Type B pancreatic cell (in vitro differentiated cells): ENCODE measurements at places on chromosomes 6 and 20.

- no peak overlapping the region for H3K27ac ChIP-seq
- no peak overlapping the region for H3K4me3 ChIP-seq
- H3K4me1 ChIP-seq, result no peaks in the 10 kb centered on the region
- DNase-seq, result no peak
- no peaks in the 10 kb centered on the region for H3K27me3 ChIP-seq
These were observed 8.4 kb downstream of the RAB5IF start for GRCh38 chr20:36613974-36614373.

- H3K4me1 ChIP-seq, result peaks cover 5% of the 10 kb centered on the region
- no peaks in the 10 kb centered on the region for H3K36me3 ChIP-seq
- H3K4me3 ChIP-seq, result peak within 1 kb of the TSS; percentile 91
- peak within 1 kb of the TSS; percentile 86 for H3K27ac ChIP-seq
- DNase-seq, result peak; percentile 88
- H3K27me3 ChIP-seq, result peaks cover 95% of the 10 kb centered on the region
These were observed at the start of gene TBX18 for GRCh38 chr6:84764332-84765049. Gene TBX18 (minus strand): TSS chr6:84764598. CDS start chr6:84764181, 417 bp downstream.

- peaks cover 18% of the 10 kb centered on the region for H3K36me3 ChIP-seq
- no peaks in the 10 kb centered on the region for H3K4me1 ChIP-seq
- no peak overlapping the region for H3K4me3 ChIP-seq
- no peaks in the 10 kb centered on the region for H3K27me3 ChIP-seq
- no peak overlapping the region for H3K27ac ChIP-seq
These were observed 7.8 kb downstream of the CUL9 start for GRCh38 chr6:43189776-43190304.

GRCh38 chr20:31967830-31968249, at the start of gene XKR7:
Gene XKR7 (plus strand): TSS chr20:31968151. CDS start chr20:31968176, 25 bp downstream.
- no peak within 1 kb of the TSS for H3K27ac ChIP-seq
- H3K27me3 ChIP-seq, result peaks cover 92% of the 10 kb centered on the region
- no peak for DNase-seq
- peaks cover 9% of the 10 kb centered on the region for H3K4me1 ChIP-seq
- no peaks in the 10 kb centered on the region for H3K36me3 ChIP-seq

DNA sequence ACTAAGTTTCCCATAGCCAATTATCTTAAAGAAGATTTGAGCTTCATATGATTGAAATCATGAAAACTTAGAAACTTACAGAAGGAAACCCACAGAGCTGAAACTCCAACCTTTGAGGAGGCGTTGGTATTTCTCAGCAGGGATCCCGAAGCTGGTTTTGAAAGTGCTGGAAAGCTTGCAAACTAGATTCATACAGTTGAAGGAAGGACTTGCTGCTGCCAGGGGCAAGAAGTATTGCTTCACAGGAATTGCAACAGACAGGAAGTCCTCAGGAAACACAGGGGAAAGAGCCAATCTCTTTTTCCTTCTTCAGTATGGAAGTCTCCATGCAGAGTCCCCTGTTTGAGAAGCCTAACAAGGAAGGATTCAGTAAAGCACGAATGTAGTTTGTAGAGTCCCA, 419.7 kb downstream of the CD109 start:
- no peak overlapping the region for H3K27ac ChIP-seq
- H3K36me3 ChIP-seq, result no peaks in the 10 kb centered on the region
- DNase-seq, result no peak
- no peak overlapping the region for H3K4me3 ChIP-seq

- H3K4me1 ChIP-seq, result peaks cover 15% of the 10 kb centered on the region
- H3K36me3 ChIP-seq, result no peaks in the 10 kb centered on the region
- H3K27me3 ChIP-seq, result no peaks in the 10 kb centered on the region
- no peak overlapping the region for H3K27ac ChIP-seq
- H3K4me3 ChIP-seq, result no peak overlapping the region
These were observed 19.6 kb upstream of the RREB1 start for GRCh38 chr6:7088076-7088742.

DNA sequence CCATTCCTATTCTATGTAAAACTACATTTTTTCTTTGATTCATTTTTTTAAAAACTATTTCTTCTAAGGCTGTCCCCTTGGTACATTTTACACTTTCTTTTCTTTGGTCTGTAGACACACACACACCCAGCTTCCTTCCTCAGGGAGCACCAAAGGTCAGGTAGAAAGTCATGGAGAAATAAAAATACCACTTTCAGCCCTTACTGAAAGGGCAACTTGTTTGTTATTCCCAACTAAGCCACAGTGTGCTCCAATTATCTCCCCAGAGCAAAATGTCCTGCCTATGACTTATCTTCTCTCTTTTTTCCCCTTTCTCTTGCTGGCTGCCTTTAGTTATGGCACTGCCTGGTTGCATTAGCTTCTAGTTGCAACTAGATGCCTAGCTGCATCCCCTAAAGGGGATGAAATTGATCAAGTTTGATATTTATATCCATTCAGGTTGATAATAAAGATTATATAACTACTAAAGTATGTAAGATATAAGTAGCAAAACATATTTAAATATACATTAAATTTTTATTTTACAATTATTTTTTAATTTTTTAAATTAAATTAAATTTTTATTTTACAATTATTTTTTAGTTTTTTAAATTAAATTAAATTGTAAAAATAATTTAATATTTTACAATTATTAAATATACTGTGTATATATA, 21.6 kb upstream of the LRRC1 start:
- no peak for DNase-seq
- no peaks in the 10 kb centered on the region for H3K27me3 ChIP-seq
- H3K4me1 ChIP-seq, result no peaks in the 10 kb centered on the region
- H3K27ac ChIP-seq, result no peak overlapping the region
- H3K36me3 ChIP-seq, result peaks cover 11% of the 10 kb centered on the region

GRCh38 chr6:86535100-86535499, 402.2 kb upstream of the HTR1E start:
- no peaks in the 10 kb centered on the region for H3K27me3 ChIP-seq
- no peak overlapping the region for H3K27ac ChIP-seq
- no peak overlapping the region for H3K4me3 ChIP-seq
- no peaks in the 10 kb centered on the region for H3K4me1 ChIP-seq
- DNase-seq, result no peak
- H3K36me3 ChIP-seq, result no peaks in the 10 kb centered on the region

DNA sequence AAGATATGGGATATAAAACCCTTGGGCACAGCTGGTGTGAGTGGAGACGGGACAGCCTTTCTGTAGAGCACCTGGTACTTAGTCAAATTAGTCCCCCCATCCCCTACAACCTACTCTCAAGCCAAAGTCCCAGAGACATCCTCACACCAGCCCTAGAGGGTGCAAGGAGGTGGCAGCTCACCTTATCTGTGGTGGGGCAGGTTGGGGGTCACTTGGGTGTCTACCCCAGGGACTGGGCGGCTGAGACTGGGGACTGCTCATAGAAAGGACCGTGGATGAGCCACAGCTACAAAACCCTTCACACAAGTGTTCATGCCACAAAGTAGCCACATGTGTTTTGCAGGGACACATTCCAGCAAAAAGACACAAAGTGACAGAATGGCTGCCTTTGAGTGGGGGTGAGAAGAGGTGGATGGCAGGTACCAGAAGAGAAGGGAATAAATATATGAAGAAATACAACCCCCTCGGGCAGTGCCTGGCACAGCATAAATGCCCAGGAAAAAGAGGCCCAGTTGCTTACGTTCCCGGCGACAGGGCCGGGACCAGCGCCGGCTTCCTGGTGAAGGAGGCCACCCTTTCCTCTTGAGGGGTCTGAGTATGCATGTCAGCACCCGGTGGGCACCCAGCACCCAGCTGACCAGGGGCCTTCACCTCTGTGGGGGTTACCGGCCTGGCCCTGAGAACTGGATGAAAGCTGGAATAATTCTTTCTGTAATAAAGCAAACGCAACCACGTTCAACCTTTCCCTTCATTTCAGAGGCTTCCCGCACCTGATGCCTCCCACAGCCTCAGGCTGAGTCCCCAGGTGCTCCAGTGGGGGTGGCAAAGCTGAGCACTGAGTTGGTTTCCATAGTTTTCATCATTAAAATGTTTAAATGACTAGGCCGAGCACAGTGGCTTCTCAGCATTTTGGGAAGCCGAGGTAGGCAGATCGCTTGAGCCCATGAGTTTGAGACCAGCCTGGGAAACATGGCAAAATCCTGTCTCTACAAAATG, 14.4 kb upstream of the CEBPB start:
- H3K27ac ChIP-seq, result no peak overlapping the region
- no peaks in the 10 kb centered on the region for H3K27me3 ChIP-seq
- peaks cover 5% of the 10 kb centered on the region for H3K36me3 ChIP-seq
- H3K4me3 ChIP-seq, result no peak overlapping the region

GRCh38 chr6:160031442-160031841, 62.6 kb downstream of the IGF2R start:
- peaks cover 20% of the 10 kb centered on the region for H3K4me1 ChIP-seq
- H3K36me3 ChIP-seq, result peaks cover 48% of the 10 kb centered on the region
- peak overlapping the region; percentile 98 for H3K27ac ChIP-seq
- DNase-seq, result no peak

GRCh38 chr6:125315548-125315947, 13.8 kb upstream of the HDDC2 start:
- no peak overlapping the region for H3K27ac ChIP-seq
- H3K4me1 ChIP-seq, result peaks cover 10% of the 10 kb centered on the region
- peaks cover 3% of the 10 kb centered on the region for H3K27me3 ChIP-seq

DNA sequence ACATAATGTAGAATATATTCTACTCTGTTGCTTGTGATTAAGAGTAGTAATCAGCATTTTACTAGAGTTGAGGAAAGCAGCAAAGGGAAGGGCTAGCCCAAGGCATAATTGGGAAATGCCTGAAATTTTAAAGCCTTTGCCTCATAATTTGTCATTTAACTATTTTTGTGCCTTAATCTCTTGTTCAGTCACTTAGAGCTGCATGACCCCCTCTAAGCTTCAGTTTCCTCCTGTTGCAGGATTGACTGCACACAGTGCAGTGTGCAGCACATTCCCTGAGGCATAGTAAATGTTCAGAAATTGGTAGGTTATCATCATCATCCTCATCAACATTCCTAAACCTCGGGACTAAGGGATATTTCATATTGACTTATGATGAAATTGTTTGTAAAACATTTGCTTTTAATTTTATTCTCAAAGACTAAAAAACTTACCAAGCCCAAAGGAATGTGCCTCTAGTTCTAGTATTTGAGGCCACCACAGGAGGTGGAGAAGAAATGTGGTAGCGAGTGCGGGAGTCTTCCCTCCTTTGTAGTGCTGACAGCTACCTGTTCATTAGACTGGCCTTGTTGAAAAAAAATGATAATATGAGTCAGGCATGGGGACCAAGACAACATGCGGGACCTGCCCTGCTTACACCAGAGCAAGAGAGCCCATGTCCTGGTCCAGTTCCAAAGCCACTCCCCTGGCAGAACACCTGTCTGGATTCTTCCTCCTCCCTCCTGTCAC, 14.8 kb upstream of the TENT5A start:
- H3K36me3 ChIP-seq, result no peaks in the 10 kb centered on the region
- peak overlapping the region; percentile 50 for H3K4me3 ChIP-seq
- no peak for DNase-seq
- peaks cover 53% of the 10 kb centered on the region for H3K4me1 ChIP-seq

DNA sequence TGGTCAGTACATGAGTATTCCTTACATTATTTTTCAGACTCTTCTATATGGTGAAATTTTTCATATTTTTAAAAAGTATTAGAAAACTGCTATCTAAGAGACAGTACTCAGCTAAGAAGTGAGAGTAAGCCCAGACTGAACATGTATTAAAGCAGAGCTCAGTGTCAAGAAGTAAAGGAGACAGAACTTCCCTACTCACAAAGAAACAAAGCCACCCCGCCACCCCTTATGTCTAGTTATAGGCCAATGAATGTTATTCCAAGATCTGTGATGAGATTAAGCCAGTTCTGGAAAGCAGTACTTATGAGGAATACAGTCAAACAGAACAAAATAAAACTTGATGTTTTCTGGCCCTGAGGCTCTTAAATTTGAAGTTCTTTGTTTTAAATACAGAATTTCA, 114.5 kb downstream of the RNGTT start:
- H3K27ac ChIP-seq, result no peak overlapping the region
- H3K4me1 ChIP-seq, result peaks cover 4% of the 10 kb centered on the region
- no peak overlapping the region for H3K4me3 ChIP-seq
- H3K27me3 ChIP-seq, result no peaks in the 10 kb centered on the region
- no peak for DNase-seq

DNA sequence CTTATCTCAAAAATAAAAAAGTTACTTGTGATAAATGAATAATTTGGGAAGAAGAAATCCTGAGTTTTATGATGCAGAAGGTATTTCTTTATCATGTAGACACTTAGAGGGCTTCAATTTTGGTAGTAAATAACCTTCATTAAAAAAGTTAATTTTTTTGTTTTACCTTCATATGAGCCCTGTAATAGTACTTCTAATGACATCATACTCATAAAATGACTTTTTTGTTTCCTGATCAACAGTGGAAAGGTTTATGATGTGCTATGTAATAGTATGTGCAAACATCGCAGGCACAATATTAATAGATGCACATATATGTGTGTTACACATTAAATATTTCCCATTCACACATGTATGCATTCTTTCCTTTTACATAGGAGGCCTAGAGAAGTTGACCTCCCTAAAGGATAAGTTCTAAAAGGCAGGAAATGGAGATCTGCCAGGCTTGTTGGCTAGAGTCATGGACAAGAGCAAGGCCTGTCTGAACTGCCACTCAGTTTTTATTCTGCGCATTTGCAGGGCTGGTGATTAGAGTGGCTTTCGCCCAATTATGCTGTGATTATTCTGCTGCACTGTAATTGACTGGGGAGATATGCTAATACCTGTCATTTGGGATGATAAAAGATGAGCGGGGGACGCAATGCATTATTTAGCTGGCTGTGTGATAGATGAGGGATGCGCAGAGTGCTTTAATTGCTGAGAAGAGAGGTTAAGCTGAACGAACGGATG, 272.6 kb downstream of the TMEM242 start:
- H3K4me3 ChIP-seq, result no peak overlapping the region
- no peak overlapping the region for H3K27ac ChIP-seq
- H3K27me3 ChIP-seq, result no peaks in the 10 kb centered on the region
- H3K36me3 ChIP-seq, result peaks cover 9% of the 10 kb centered on the region
- H3K4me1 ChIP-seq, result peaks cover 17% of the 10 kb centered on the region

GRCh38 chr20:20829681-20830080, 117.2 kb upstream of the RALGAPA2 start:
- H3K4me3 ChIP-seq, result no peak overlapping the region
- H3K36me3 ChIP-seq, result no peaks in the 10 kb centered on the region
- peaks cover 61% of the 10 kb centered on the region for H3K27me3 ChIP-seq

GRCh38 chr6:155314092-155314772, at the start of gene TFB1M:
Gene TFB1M (minus strand): TSS chr6:155314484. CDS start chr6:155314428, 56 bp downstream.
- peaks cover 11% of the 10 kb centered on the region for H3K36me3 ChIP-seq
- H3K4me1 ChIP-seq, result peaks cover 19% of the 10 kb centered on the region

- peaks cover 23% of the 10 kb centered on the region for H3K4me1 ChIP-seq
- no peak for DNase-seq
- no peak overlapping the region for H3K4me3 ChIP-seq
These were observed 48.4 kb downstream of the EZR start for GRCh38 chr6:158770533-158771330.

GRCh38 chr6:73134588-73134987, 90.7 kb downstream of the KHDC1L start:
- peaks cover 20% of the 10 kb centered on the region for H3K27me3 ChIP-seq
- peaks cover 9% of the 10 kb centered on the region for H3K4me1 ChIP-seq
- no peak overlapping the region for H3K4me3 ChIP-seq
- no peak for DNase-seq
- no peak overlapping the region for H3K27ac ChIP-seq
